CD4-positive, CD25-positive, alpha-beta regulatory T cell (primary cell): ENCODE measurements at places on chromosomes 2 and 18. TPM values are rescaled to one million over a fixed set of nuclear protein-coding genes. Genes with fewer than 3 reads are reported as not detected.

Gene PLB1
- total RNA-seq: 2.0 TPM

Gene NPPC
- not detected for total RNA-seq

Gene XIRP2
- 0.15 TPM for total RNA-seq

Gene POTEJ
- not detected for total RNA-seq

Gene LYPD1
- total RNA-seq: not detected

Gene AOX1
- total RNA-seq: not detected

Gene MC5R
- total RNA-seq: not detected

Gene TWIST2
- total RNA-seq: not detected

Gene USP40
- total RNA-seq: 17.2 TPM

Gene LYG2
- total RNA-seq: not detected

Gene IL18R1
- total RNA-seq: 19.9 TPM

Gene POTEI
- not detected for total RNA-seq

Gene ZNF24
- 53.9 TPM for total RNA-seq

Gene STK36
- 10.5 TPM for total RNA-seq

Gene SERPINB2
- total RNA-seq: not detected

Gene PRSS56
- total RNA-seq: not detected

Gene CROCC2
- not detected for total RNA-seq

Gene CRYGA
- total RNA-seq: not detected

Gene SCG2
- total RNA-seq: not detected

Gene IL36RN
- not detected for total RNA-seq

Gene OXER1
- not detected for total RNA-seq

Gene ASB1
- 23.0 TPM for total RNA-seq

Gene SERPINB12
- total RNA-seq: not detected

Gene IKZF2
- total RNA-seq: 225 TPM

Gene REG1B
- total RNA-seq: not detected

Gene FAM124B
- 5.2 TPM for total RNA-seq

Gene FOSL2
- 195 TPM for total RNA-seq

Gene ALK
- total RNA-seq: not detected

Gene SP140
- 100 TPM for total RNA-seq

Gene STAMBP
- total RNA-seq: 32.9 TPM

Gene KCNJ3
- total RNA-seq: not detected

Gene SIGLEC15
- total RNA-seq: not detected

Gene TSPYL6
- not detected for total RNA-seq

Gene ADRA2B
- total RNA-seq: 1.0 TPM

Gene GALNT5
- not detected for total RNA-seq

Gene LRRTM4
- total RNA-seq: not detected

Gene MAP3K19
- total RNA-seq: not detected

Gene ACOXL
- total RNA-seq: not detected

Gene SIX2
- total RNA-seq: not detected

Gene ANKRD30B
- total RNA-seq: not detected

Gene ASB18
- not detected for total RNA-seq

Gene SLC16A14
- total RNA-seq: not detected

Gene EGR4
- total RNA-seq: 0.69 TPM

Gene RIT2
- not detected for total RNA-seq

Gene RBBP8
- total RNA-seq: 8.6 TPM

Gene SAG
- total RNA-seq: 1.7 TPM
